ENCODE measurements at places on chromosomes 2 and 18. TPM values are rescaled to one million over a fixed set of nuclear protein-coding genes. Genes with fewer than 3 reads are reported as not detected.

COL4A4 gene
- total RNA-seq = 15.9 TPM

MAP3K19 gene
- total RNA-seq = not detected

SGPP2 gene
- total RNA-seq = not detected

DSC1 gene
- under 0.01 TPM for total RNA-seq

ANKAR gene
- total RNA-seq = 2.9 TPM

MYO5B gene
- under 0.01 TPM for total RNA-seq

IL36RN gene
- total RNA-seq = not detected

MOGAT1 gene
- not detected for total RNA-seq

CRYBA2 gene
- not detected for total RNA-seq

SESTD1 gene
- 12.5 TPM for total RNA-seq

ACP1 gene
- 82.5 TPM for total RNA-seq

BCL11A gene
- total RNA-seq = 1.3 TPM

ANKZF1 gene
- total RNA-seq = 32.1 TPM

RBM45 gene
- total RNA-seq = 11.1 TPM

TEKT4 gene
- total RNA-seq = not detected

GLI2 gene
- total RNA-seq = 13.5 TPM

ZNF396 gene
- total RNA-seq = 1.4 TPM

RTP5 gene
- not detected for total RNA-seq

IL1RL2 gene
- 1.7 TPM for total RNA-seq

CD8B2 gene
- not detected for total RNA-seq

NT5C1B gene
- total RNA-seq = not detected

DPP4 gene
- total RNA-seq = 96.3 TPM

CFAP65 gene
- total RNA-seq = not detected

KRCC1 gene
- total RNA-seq = 33.1 TPM

CPO gene
- not detected for total RNA-seq

OXER1 gene
- total RNA-seq = not detected

PAX3 gene
- total RNA-seq = not detected

CXCR1 gene
- not detected for total RNA-seq

AKAIN1 gene
- not detected for total RNA-seq

ALS2 gene
- 13.3 TPM for total RNA-seq

CXCR4 gene
- total RNA-seq = 0.47 TPM

C2orf80 gene
- total RNA-seq = not detected
